ENCODE measurements at places on chromosomes 7 and 10.
A peak's percentile ranks its signal among the peaks of the same experiment; 100 is the strongest.

GRCh38 chr10:17041626-17042520 is 87.7 kb downstream of the CUBN start:
- no peak for DNase-seq

- no peak for DNase-seq
Observed at GRCh38 chr7:37352251-37352880, 96.3 kb downstream of the ELMO1 start.

GRCh38 chr10:78981257-78981969 is 87.4 kb upstream of the ZMIZ1 start:
- no peak for DNase-seq

DNA sequence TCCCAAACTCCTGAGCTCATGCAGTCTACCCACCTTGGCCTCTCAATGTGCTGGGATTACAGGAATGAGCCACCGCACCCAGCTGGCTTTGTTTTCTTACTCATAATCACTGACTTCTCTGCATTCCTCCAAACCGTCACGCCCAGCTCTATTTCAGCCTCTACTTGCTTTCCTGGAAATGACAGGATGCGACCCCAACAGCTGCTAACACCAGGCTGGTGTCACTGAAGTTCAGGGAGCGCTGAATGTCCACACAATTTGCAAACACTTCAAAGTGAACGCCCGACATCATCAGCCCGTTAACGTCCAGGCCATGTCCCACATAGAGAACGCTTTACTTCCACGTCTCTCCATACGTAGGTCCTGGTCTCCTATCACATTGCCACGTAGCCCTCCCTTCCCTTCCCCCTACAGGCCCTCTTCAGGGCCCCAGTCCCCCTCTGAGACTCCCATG is 12.8 kb upstream of the PROSER2 start:
- no peak for DNase-seq

DNA sequence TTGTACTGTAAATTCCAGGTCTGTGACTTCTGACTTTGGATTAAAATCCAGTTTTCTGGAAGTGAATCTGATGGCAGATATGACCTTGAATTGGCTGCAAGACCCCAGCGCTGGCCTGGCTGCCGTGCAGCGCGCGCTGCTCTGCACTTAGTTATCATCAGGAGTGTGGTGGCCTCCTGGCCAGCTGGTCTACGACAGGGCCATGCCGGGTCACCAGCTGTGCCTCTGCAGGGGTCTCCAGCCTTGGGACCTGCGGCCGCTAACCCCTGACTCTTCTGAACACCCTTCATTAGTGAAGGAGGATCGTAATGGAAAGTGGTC is 190.7 kb upstream of the SH2B2 start:
- DNase-seq, result no peak

DNA sequence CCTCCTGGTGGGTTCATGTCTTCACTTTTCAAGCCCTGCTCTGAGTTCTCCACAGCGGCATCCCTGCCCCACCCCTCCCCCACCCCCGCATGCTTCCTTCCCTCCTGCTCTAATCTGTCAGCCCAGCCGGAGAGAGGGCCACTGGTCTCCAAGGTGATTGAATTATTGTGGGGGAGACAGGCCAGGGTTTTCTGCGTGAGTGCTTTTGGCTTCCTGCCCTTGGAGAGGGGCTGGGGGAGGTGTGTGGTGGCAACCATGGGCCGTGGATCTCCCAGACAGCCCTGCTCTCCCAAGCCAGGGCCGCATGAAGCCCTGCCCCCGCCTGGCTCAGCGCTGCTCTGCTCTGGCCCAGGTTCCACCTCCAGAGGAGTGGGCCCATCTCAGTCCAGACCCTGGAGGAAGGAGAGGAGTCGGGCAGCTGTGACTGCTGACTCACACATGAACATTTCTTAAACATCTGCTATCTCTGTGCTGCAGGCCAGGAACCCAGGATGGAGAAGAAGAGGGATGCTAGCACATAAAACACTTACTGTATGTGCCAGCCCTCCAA is 109.9 kb downstream of the ZMIZ1 start:
- peak; percentile 53 for DNase-seq
